Stimulated activated CD4-positive, alpha-beta T cell treated with anti-CD3 and anti-CD28 coated beads, Interleukin-4, amount 100 ng/mL, for 1 hour (primary cell): ENCODE measurements at places on chromosomes 7 and 10.

DNA sequence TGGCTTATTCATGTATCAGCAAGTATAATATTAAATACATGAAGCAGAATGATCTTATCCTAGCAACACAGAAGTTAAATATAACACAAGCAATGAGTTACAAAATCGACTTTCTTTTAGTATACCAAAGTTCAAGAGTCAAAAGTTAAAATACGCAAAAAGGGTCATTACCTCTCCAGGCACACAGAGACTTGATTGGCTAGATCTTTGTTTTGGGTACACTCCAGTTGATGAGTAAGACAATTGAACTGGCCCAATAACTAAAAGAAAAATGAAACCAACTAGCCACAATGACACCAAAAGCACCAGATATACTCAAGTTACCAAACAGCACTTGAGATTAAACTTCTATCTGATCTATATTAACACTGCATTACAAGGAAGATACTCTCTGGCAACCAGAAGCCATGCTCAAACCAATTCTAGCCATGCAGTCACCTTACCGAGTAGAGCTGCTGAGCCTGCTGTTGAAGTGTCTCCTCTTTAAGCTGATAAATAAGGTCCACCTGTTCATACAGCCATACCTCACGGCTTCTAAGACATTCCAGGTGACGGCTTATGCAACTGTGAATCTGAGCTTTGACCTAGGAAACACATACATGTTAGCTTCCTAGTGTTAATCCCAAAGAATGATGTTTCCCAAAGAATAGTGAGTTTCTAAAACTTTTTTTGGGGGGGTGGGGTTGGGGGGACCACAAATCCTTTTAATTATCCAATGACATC lies 15.6 kb downstream of the NCOA4 start:
- DNase-seq = no peak

- DNase-seq = no peak
These were observed 1.7 kb upstream of the NEURL1 start for GRCh38 chr10:103491729-103492364.

DNA sequence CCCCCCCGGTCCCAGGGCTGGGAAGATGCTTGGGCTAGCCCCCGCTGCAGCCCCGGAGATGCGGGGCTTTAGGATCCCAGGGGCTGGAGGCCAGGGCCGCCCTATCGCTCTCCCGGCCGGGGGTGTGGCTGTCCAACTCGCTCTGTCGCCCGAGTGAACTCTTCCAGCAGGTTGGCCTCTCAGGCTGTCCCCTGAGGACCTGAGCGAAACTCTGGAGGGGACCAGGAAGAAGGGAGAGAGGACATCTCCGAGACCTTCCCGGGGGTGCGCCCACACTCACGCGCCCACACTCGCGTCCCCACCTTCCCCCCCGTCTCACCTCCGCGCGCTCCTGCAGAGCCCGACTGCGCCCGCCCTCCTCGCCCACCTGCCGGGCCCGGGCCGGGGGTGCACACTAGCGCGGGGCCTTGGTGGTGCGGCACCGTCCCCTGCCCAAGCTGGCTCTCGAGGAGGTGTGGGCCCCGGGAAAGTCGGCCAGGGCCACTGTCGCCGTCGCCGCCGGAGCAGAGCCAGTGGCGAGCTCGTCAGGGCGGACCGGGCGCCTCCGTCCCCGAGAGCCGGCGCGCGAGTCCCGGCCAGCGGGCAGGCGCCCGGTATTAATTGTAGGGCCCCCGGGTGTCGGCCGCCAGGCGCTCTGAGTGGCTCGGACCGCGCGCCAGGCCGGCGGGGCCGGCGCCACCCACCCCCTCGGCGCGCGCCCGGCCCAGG lies 101.7 kb upstream of the SVIL start:
- DNase-seq = peak; percentile 23

GRCh38 chr10:72079356-72079755 lies 9.0 kb downstream of the SPOCK2 start:
- DNase-seq = peak; percentile 48

GRCh38 chr7:151110941-151111645 lies 24.8 kb downstream of the AGAP3 start:
- DNase-seq = peak; percentile 73

DNA sequence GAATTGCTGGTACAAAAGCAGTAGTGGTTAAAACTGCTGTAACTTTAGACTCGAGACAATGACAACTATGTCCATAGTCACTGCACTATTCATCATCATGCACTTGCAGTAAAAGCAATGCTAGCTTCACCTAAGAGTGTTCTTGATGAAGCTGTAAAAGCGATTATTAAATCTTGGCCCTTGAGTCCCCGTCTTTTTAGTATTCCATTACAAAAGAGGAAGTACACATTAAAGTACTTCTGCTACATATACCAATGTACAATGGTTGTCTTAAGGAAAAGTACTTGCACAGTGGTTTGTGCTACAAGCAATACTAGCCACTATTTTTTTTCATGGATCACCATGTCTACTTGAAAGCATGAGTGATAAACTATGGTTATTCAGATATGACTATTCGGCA lies 78.3 kb downstream of the ATAD1 start:
- no peak for DNase-seq
